ENCODE measurements at places on chromosomes 7 and 10.

DNA sequence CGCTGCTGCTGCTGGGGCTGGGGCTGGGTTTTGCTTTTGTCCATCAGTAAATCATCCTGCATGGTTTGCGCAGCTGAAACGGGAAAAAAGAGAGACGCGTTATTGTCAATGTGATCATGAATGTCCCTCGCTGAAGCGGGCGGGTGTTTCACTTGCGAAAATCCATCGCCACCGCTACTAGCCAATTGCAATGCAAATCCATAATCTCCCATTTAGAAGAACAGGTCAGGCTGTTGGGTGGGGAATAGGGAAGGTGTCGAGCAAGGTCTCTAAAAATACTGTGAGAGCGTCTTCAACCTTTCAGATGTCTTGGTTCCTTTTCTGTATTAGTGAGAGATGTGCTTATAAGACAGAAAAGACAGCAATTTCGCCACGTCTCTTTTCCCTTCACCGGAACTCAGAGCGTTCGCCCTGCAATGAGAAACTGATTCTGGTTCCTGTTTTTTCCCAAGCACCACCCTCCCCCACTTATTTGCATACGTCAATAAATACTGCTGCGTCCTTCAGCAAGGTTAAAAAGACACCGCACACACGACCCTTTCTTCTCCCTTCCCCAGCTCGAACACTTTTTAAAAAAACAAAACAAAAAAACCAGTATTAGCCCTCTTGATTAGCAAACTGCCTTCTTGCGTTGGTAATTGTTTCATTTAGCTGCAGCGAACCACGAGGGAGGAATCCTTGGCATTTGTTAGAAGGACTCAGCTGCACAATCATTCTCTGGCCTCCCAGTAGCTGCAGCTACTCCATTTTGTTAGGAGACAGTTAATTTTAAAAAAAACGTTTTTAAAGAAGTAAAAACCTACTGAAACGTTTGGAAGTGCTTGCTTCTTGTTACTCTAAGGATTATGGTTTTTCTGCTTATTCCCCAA, 50.4 kb downstream of the CPEB3 start:
- DNase-seq, result peak; percentile 41

DNA sequence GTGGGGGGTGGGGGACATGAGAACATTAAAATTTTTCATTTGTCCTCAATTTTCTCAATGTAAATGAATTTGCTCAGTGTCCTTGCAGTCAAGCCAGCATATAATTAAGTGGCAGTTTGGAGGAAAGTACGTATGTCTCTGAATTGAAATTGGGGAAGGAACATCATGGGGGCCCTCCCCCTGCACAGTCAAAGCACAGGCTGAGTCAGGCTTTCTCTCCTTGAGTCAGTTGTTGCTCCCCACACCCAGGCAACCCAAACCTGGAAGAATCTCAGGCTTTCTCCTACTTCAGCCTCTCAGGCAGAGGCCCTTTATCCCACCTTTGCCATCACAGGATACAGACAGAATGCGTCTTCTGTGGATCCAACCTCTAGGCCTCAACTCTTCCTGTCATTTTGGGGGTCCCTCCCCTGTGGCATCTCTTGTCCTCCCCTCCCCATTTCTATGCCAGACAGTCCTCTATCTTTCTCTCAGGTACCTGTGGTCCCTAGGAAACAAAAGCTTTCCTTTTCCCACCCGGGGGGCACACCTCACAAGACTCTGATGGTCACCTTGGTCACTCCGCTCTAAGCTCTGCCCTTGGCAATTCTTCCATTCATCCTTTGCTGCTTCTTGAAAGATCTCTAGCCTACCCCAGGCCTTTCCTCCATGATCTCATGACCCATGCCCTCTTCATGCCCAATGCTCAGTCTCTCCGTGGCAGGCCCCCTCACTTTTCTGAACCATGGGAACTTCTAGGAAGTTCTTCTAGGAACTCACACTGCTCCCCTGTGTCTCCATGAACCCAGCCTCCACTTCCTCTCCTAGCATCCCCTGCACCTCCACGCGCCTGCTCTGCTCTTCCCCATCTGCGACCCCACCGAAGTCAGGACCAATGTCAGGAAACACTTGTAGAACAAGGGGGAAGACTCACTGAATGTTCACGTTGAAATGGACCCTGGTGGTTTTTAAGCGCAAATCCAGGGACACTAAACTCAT, 40.4 kb downstream of the CREB3L2 start:
- no peak for DNase-seq

- DNase-seq, result no peak
Measured at GRCh38 chr10:71081229-71081560, 131.2 kb upstream of the UNC5B start.

DNA sequence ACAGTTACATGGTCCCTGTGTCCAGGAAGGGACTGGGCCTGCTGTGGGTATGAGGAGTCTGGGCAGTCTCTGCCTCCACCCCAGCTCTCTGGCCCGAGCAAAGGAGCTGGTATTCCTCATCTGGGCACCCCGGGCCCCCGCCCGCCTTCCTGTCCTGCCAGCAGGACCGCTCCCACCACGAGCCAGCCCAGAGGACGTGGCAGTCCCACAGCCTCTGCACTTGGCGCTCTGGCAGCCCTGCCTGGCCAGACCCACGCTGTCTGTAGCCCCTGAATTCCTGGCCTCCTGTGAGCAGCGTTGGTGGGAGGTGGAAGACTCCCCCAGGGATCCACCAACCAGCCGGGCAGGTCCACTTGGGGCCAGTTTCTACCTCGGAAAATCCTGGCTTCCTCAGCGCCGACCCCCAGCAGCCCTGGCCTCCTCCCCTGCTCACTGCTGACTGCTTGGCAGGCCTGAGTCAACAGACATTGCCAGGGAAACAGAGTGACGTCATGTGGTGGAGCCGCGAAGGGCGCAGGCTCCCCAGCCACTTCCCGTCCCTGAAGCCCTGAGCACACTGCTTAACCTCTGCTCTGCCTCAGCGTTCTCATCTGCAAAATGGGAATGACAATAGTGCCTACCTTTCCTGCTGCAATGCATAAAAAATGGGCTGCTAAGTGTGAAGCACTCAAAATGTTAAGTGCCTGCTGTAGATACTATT, 21.6 kb upstream of the LIMK1 start:
- no peak for DNase-seq

GRCh38 chr7:158676171-158676840, 28.3 kb downstream of the NCAPG2 start:
- no peak for DNase-seq

- no peak for DNase-seq
Measured at GRCh38 chr7:129556607-129557133, 54.3 kb downstream of the SMKR1 start.

DNA sequence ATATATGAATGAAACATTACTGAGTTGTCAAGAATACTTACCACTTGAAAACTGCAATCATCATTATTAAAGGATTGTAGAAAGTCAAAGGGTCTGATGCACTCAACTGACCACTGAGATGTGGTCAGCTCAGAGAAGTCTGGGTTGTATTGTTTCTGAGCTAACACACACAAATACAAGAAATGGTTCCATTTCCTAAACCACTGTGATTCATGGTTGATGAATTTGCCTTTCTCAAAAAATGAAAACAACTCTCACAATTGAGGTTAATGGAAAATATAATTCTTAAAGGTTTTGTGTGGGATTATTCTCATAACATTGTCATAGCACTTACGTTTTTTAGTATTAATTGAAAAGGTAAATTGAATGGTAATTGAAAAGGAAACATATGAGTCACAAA, 45.6 kb upstream of the TAS2R16 start:
- no peak for DNase-seq

- no peak for DNase-seq
Measured at GRCh38 chr10:111209692-111210091, 132.9 kb downstream of the ADRA2A start.

- no peak for DNase-seq
Measured at GRCh38 chr10:117968354-117969182, 78.2 kb downstream of the RAB11FIP2 start.

GRCh38 chr10:82558014-82558607, 683.1 kb downstream of the NRG3 start:
- DNase-seq, result no peak

- no peak for DNase-seq
Measured at GRCh38 chr7:50351267-50351666, 46.8 kb downstream of the IKZF1 start.

- DNase-seq, result no peak
Measured at GRCh38 chr7:155919391-155920067, 107.3 kb upstream of the SHH start.

GRCh38 chr10:78328592-78329404, 295.1 kb downstream of the RPS24 start:
- DNase-seq, result no peak

DNA sequence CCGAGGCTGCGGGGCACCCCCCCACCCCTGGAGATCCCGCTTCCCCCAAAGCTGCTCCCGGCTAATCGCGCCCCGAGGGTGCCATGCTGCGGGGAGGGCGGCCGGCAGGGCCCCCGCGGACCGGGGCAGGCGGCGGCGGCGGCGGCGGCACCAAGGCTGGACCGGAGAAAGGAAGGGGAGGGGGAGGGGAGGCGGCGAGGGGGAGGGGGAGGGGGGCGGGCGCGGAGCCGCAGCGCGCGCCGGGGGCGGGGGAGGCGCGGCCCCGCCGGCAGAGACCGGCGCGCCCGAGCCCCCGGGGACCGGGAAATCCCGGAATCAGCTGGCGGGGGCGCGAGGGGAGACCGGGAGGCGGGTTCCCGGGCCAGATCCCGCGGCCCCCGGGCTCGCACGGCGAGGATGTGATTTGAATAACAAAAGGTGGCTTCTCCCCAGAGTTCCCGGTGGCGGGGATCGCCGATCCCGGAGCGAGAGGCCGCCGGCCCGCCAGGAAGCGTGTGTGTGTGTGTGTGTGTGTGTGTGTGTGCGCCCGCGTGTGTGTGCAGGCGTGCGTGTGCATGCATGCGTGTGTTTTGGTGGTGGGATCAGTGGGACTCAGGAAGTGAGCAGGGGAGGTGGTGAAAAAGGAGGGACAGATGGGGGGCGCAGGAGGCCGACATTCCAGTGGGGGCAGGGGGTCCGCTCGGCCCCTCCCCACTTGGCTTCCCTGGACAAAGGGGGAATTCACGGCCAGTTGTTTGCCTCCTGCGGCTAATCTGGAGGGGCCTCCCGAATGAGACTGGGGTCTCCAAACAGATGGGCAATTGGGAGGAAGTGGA, 99.5 kb downstream of the HIP1 start:
- peak; percentile 23 for DNase-seq

DNA sequence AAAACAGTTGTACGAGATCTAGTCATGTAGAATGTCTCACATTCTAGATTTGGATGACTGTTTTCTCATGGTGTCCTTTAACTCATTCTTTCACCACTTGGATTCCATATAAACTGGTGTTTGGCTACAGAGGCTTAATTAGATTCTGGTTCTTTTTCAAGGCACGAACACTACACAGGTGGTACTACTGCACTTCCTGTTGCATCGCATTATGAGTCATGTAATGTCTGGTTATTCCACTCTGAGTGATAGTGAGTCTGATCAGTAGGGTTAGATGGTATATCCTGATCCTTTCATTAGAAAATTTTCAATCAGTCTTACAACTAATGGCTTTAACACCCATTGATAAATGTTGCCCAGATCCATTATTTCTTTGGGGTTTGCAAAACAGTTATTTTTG, 11.2 kb upstream of the AKAP9 start:
- no peak for DNase-seq

GRCh38 chr10:27242473-27242950, 1.9 kb upstream of the ACBD5 start:
- no peak for DNase-seq

DNA sequence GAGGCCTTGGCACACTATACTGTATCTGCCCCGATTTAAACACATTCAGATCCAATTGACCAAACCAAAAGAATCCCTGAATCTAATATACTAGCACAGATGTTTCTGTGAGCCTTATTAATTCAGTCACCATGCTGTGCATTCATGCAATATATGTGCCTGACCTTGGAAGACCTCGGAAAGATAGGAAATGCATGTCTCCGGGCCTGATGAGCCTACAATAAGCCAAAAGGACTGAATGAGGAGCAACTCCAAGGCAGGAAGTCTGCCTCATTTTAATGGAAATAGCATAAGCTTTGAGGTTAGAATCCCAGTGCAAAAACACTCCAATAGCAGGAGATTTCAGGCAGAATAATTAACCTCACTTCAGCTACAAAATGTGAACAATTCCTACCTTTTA, 316.7 kb downstream of the LRRTM3 start:
- DNase-seq, result no peak

DNA sequence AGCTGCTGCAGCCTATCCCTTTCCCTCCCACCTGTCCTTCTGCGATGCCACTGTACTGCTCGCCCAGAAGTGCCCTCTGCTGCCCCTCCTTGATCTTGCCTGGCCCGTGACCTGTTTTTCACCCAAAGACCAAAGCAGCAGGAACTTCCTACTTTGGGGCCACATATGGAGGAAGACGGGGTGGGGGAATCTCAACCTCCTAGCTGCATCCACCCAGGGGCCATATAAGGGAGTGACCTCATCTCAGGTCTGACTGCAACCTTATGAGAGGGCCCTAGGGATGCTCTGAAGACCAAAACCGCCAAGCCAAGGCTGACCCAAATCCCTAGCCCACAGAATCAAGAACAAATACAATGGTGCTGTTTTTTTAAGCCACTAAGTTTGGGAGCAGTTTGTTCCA, 15.7 kb downstream of the PRKCQ start:
- DNase-seq, result no peak

DNA sequence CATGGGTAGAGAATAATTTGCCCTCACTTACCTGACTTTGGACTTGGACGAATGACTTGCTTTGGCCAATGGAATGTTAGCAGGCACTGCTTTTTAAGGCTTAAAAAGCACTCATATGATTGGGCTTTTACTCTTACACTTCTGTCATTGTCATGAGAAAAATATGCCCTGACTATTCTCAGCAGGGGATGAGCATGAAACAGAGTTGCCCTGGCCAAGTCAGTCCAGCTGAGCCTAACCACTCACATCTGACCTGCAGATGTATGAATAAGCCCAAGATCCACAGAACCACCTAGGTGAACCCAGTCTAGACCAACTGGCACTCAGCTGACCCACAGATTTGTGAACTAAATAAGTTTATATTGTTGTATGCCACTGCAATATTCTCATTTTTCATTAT, 573.5 kb downstream of the TNS3 start:
- DNase-seq, result no peak

- DNase-seq, result no peak
Measured at GRCh38 chr7:1963575-1963974, 269.2 kb downstream of the MAD1L1 start.

GRCh38 chr10:98646998-98647917, 200.5 kb upstream of the HPS1 start:
- no peak for DNase-seq

- DNase-seq, result no peak
Measured at GRCh38 chr10:89744026-89744425, 42.6 kb downstream of the KIF20B start.

Measured in NCI-H1105 (cell line).